ENCODE measurements at places on chromosomes 4 and X. TPM values are rescaled to one million over a fixed set of nuclear protein-coding genes. Genes with fewer than 3 reads are reported as not detected.

TMPRSS11D gene
- not detected for total RNA-seq

TMEM255A gene
- 0.40 TPM for total RNA-seq

COL4A6 gene
- 8.2 TPM for total RNA-seq

SPP1 gene
- 788 TPM for total RNA-seq

FGA gene
- 1,523 TPM for total RNA-seq

GABRE gene
- total RNA-seq: 12.2 TPM

SPIN2A gene
- total RNA-seq: 0.60 TPM

- H3K27me3 ChIP-seq: no peaks in the 10 kb centered on the region
- H3K27ac ChIP-seq: no peak overlapping the region
- H3K36me3 ChIP-seq: no peaks in the 10 kb centered on the region
- no peak for DNase-seq
These were observed 442.9 kb upstream of the RASGEF1B start for GRCh38 chr4:81914623-81915022.

DNA sequence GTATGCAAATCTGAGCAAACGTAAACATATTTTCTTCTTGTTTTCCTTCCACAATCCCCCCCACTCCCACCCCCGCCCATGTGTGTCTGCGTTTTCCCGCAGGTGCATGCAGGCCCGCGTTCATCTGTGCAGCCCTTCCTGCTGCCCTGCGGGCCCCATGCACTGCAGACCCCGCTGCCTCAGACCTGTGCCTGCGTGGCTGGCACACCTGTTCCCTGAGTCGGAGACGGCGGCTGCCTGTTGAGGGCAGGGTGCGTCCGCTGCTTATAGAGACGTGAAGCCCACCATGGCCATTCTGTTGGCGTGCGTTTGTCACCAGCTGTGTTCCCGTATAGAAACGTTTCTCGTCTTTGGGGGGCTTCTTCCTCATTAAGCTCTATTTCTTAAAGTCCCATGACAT lies 51.5 kb downstream of the PCGF3 start:
- peaks cover 55% of the 10 kb centered on the region for H3K36me3 ChIP-seq
- H3K4me1 ChIP-seq: peaks cover 1% of the 10 kb centered on the region
- no peak overlapping the region for H3K4me3 ChIP-seq
- no peaks in the 10 kb centered on the region for H3K27me3 ChIP-seq
- no peak overlapping the region for H3K27ac ChIP-seq

- H3K27me3 ChIP-seq: no peaks in the 10 kb centered on the region
- H3K36me3 ChIP-seq: no peaks in the 10 kb centered on the region
- DNase-seq: no peak
- H3K4me3 ChIP-seq: peak overlapping the region; percentile 86
These were observed 884 bp downstream of the RELL1 start for GRCh38 chr4:37685161-37685822.

GRCh38 chrX:128250621-128251020 lies 198.4 kb upstream of the ACTRT1 start:
- no peaks in the 10 kb centered on the region for H3K36me3 ChIP-seq
- no peaks in the 10 kb centered on the region for H3K4me1 ChIP-seq
- DNase-seq: no peak
- no peaks in the 10 kb centered on the region for H3K27me3 ChIP-seq

GRCh38 chrX:8647176-8647575 lies 84.8 kb downstream of the ANOS1 start:
- no peaks in the 10 kb centered on the region for H3K36me3 ChIP-seq
- no peak overlapping the region for H3K27ac ChIP-seq
- no peak overlapping the region for H3K4me3 ChIP-seq
- DNase-seq: no peak
- H3K27me3 ChIP-seq: no peaks in the 10 kb centered on the region

- no peak overlapping the region for H3K4me3 ChIP-seq
- H3K27me3 ChIP-seq: no peaks in the 10 kb centered on the region
- H3K4me1 ChIP-seq: no peaks in the 10 kb centered on the region
- no peaks in the 10 kb centered on the region for H3K36me3 ChIP-seq
- H3K27ac ChIP-seq: no peak overlapping the region
- no peak for DNase-seq
These were observed 156.6 kb upstream of the SCML1 start for GRCh38 chrX:17580539-17581152.

- peaks cover 22% of the 10 kb centered on the region for H3K4me1 ChIP-seq
- no peak overlapping the region for H3K27ac ChIP-seq
- H3K4me3 ChIP-seq: no peak overlapping the region
- no peak for DNase-seq
- H3K36me3 ChIP-seq: no peaks in the 10 kb centered on the region
These were observed 2.0 kb upstream of the PDK3 start for GRCh38 chrX:24463077-24463476.
